GM23338 (cell line): ENCODE measurements at places on chromosomes 3 and 15. TPM values are rescaled to one million over a fixed set of nuclear protein-coding genes. Genes with fewer than 3 reads are reported as not detected.

DNA sequence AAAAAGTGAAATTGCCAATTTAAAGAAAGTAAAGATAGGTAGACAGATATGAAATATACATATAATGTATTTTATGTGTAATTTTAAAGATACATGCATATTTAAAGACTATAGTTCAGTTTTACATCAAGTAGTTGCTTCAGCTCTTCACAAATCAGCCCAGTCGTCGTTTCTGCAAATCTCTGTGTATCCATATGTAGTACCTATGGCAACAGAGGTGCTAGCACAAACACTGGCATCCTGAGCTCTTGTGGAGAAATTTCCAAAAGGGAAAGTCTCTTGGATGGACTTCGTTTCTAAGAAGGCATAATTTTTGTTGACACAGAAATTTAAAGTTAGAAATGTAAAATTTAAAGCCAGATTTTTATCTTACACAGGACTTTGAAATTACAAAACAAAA is 1284.7 kb downstream of the ROBO1 start:
- H3K4me3 ChIP-seq, result no peak overlapping the region
- DNase-seq, result peak; percentile 29
- no peaks in the 10 kb centered on the region for H3K36me3 ChIP-seq
- H3K4me1 ChIP-seq, result peaks cover 4% of the 10 kb centered on the region; the same call in 1 of the 2 replicates
- no peak overlapping the region for H3K27ac ChIP-seq

DNA sequence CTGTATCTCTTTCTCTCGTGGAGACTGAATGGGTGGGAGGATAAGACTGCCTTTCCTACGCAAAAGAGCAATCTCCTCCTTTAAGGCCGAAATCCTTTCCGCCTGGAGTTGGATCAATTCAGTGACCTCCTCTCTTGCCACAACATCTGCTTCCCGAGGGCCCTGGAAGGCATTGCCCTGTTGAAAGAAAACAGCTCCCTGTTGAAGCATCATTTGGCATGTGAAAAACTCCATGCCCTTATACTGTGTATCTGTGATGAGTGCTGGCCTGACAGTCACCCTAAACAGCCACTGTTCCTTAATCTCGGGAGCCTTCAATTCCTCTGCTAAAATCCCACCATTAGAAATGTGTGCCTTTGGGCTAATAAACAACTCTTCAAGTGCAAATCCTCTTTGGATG is 80.2 kb downstream of the BOC start:
- no peak overlapping the region for H3K27ac ChIP-seq
- no peaks in the 10 kb centered on the region for H3K36me3 ChIP-seq
- DNase-seq, result no peak
- H3K27me3 ChIP-seq, result no peaks in the 10 kb centered on the region

DNA sequence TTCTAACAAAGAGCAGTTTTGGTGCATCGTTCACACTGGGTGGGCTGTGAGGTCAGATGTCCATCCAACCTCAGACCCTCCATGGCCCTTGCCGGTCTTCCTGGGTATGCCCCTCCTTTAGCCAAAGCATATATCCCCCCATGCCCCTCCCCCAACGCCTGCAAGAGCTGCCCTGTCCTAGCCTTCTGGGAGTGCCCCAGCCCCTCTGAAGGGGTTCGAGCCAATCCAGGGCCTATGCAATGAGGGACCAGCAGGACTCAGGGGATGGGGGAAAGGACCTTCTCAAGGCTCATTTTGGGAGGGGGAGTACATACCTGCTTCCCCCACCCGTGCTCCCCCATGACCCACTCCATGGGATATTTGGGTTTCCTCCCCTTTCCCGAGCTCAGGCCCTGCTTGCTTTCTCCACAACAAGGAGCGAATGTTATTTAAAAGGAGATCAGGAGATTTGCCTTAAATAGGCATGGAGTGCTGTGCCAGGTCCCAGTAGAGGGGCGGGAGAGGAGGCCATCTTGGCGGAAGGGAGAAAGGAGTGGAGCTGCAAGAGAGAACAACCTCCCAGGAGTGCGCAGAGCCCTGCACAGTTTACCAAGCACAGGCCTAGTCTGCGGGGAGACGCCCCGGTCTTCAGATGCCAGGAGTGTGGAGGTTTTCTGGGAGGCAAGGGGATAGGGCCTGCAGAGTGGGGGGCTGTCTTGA is 18.2 kb downstream of the PIF1 start:
- H3K36me3 ChIP-seq, result no peaks in the 10 kb centered on the region
- H3K4me3 ChIP-seq, result peak overlapping the region; percentile 41
- H3K27ac ChIP-seq, result peak overlapping the region; percentile 100
- DNase-seq, result peak; percentile 81

The CCRL2 gene
- not detected in 2 replicates for total RNA-seq

The MITF gene
- total RNA-seq, result 1.9 and 4.2 TPM in 2 replicates

DNA sequence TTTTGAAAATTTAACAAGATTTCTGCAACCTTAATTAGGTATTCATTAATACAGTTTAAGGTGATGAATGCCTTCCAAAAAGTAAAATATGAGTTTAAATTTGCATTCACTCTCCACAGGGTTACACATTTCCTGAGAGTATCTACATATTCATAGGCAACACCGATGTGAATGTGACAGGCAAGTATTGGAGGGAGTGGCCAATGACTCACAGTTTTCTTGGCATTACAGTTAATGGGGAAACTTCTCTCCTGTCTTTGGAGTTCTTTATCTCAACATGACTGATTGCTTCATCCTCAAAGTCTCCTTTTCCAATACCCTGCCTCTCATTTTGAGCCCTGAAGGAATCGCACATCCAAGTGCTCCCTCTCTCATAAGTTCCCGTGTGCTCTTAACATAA is 181.9 kb upstream of the CHL1 start:
- H3K27ac ChIP-seq, result no peak overlapping the region
- H3K4me1 ChIP-seq, result no peaks in the 10 kb centered on the region
- DNase-seq, result no peak
- no peaks in the 10 kb centered on the region for H3K27me3 ChIP-seq
- no peaks in the 10 kb centered on the region for H3K36me3 ChIP-seq
- H3K4me3 ChIP-seq, result no peak overlapping the region

GRCh38 chr3:184814214-184814613 is 2.2 kb downstream of the VPS8 start:
- no peaks in the 10 kb centered on the region for H3K27me3 ChIP-seq
- H3K4me1 ChIP-seq, result peaks cover 6% of the 10 kb centered on the region; the same call in 1 of the 2 replicates
- H3K4me3 ChIP-seq, result no peak overlapping the region
- H3K27ac ChIP-seq, result no peak overlapping the region
- DNase-seq, result no peak

The ANXA2 gene
- total RNA-seq, result 202 and 203 TPM in 2 replicates

GRCh38 chr15:42338500-42338899 is 20.8 kb upstream of the CAPN3 start:
- no peak overlapping the region for H3K27ac ChIP-seq
- no peak overlapping the region for H3K4me3 ChIP-seq
- H3K4me1 ChIP-seq, result no peaks in the 10 kb centered on the region
- 0 out of 2 replicates have a peak, but pooled peaks cover 3% of the 10 kb centered on the region for H3K36me3 ChIP-seq
- no peak for DNase-seq

DNA sequence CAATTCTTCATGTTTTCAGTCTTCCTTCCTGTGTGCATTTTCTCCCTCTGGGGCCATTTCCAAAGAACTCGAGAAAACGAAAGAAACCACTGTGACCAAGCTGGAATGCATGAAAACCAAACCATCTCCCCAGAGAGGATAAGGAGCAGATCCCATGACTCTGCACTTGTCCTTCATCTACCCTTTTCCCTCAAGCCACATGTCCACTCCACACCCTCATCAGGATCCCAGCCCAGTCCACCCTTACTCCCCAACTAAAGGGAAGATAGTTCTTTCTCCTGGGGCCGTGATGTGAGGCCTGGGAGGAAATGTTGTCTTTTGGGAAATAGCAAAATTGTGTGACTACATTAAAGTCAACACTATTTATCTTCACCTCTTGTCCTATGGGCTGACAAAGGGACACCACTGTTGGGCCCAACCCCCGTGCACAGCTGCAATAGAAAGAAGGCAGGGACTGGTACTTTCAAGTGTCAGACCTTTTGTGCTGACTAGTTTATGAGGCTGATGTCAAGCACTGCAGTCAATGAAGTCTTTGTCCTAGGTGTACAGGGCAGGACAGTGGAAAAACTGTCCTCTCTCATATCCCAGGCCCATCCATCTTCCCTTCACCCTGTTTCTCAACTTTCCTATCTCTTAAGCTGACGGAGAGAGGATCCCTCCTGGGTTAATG is 487.1 kb upstream of the NR2F2 start:
- H3K4me1 ChIP-seq, result peaks cover 9% of the 10 kb centered on the region; the same call in 1 of the 2 replicates
- DNase-seq, result no peak
- no peaks in the 10 kb centered on the region for H3K36me3 ChIP-seq
- no peaks in the 10 kb centered on the region for H3K27me3 ChIP-seq
- H3K4me3 ChIP-seq, result no peak overlapping the region

The CCR8 gene
- total RNA-seq, result not detected in 2 replicates

DNA sequence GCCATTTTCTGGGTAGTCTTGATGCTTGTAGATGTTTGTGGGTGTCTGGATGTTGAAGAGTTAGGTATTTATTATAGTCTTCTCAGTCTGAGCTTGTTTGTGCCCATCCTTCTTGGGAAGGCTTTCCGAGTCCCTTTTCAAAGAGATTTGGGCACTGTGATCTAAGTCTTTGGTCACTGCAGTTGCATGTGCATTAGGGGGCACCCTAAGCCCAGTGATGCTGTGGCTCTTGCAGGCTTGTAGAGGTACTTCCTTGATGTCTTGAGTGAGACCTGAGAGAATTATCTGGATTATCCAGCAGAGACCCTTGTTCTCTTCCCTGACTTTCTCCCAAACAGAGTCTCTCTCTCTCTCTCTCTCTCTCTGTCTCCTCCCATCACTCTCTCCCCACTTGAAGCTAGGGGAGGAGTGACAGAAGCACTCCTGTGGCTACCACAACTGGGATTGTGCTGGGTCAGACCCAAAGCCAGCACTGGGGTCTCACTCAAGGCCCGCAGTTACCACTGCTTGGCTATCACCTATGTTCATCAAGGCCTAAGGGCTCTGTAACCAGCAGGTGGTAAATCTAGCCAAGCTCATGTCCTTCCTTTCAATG is 68.5 kb downstream of the TMCO5A start:
- H3K4me3 ChIP-seq, result no peak overlapping the region
- no peaks in the 10 kb centered on the region for H3K36me3 ChIP-seq
- H3K27ac ChIP-seq, result no peak overlapping the region
- peak; percentile 83 for DNase-seq
- no peaks in the 10 kb centered on the region for H3K4me1 ChIP-seq
- H3K27me3 ChIP-seq, result no peaks in the 10 kb centered on the region

- H3K4me1 ChIP-seq, result 0 out of 2 replicates have a peak, but pooled peaks cover 8% of the 10 kb centered on the region
- H3K36me3 ChIP-seq, result no peaks in the 10 kb centered on the region
- H3K4me3 ChIP-seq, result no peak overlapping the region
- H3K27ac ChIP-seq, result no peak overlapping the region
- no peak for DNase-seq
- H3K27me3 ChIP-seq, result no peaks in the 10 kb centered on the region
Measured at GRCh38 chr3:21672303-21672702, 78.7 kb downstream of the ZNF385D start.

The SYNM gene
- 2.9 and 3.5 TPM in 2 replicates for total RNA-seq

DNA sequence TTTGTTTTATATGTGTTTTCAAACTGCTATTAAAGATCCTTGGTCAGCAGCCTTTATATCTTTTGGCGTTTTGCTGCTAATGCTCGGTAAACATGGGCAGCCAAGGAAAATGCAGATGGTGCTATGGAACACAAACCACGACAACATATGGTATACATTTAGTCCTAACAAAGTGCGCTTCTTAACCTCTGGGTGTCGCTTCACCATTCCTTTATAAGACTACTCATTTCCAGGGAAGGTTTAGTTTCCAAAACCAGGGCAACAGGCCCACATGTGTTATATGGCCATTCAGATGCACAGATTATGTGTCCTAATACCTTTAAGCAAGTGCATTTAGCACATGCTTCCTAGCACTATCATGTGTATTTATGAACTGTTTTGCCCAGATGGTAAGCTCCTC is 14.7 kb downstream of the SHOX2 start:
- H3K36me3 ChIP-seq, result no peaks in the 10 kb centered on the region
- peak; percentile 63 for DNase-seq
- H3K4me1 ChIP-seq, result peaks cover 23% of the 10 kb centered on the region
- peaks cover 49% of the 10 kb centered on the region for H3K27me3 ChIP-seq
- no peak overlapping the region for H3K4me3 ChIP-seq
- no peak overlapping the region for H3K27ac ChIP-seq

- no peak within 1 kb of the TSS for H3K27ac ChIP-seq
- H3K4me3 ChIP-seq, result no peak within 1 kb of the TSS
- H3K27me3 ChIP-seq, result no peaks in the 10 kb centered on the region
- H3K36me3 ChIP-seq, result no peaks in the 10 kb centered on the region
- H3K4me1 ChIP-seq, result peaks cover 3% of the 10 kb centered on the region; the same call in 1 of the 2 replicates
Measured at GRCh38 chr3:39192490-39193092, at the start of gene XIRP1. Gene XIRP1, minus strand, starts transcription at chr3:39192595. Its CDS starts 3,150 bp downstream, at chr3:39189445.

- DNase-seq, result peak; percentile 74
- H3K4me1 ChIP-seq, result no peaks in the 10 kb centered on the region
- peaks cover 32% of the 10 kb centered on the region for H3K36me3 ChIP-seq
- H3K4me3 ChIP-seq, result no peak overlapping the region
- no peaks in the 10 kb centered on the region for H3K27me3 ChIP-seq
Measured at GRCh38 chr3:139353920-139354556, 10.2 kb downstream of the MRPS22 start.

GRCh38 chr3:36403661-36404060 is 23.4 kb downstream of the STAC start:
- no peak overlapping the region for H3K27ac ChIP-seq
- no peaks in the 10 kb centered on the region for H3K27me3 ChIP-seq
- no peaks in the 10 kb centered on the region for H3K4me1 ChIP-seq
- no peaks in the 10 kb centered on the region for H3K36me3 ChIP-seq
- no peak for DNase-seq
- H3K4me3 ChIP-seq, result no peak overlapping the region

GRCh38 chr15:60584355-60584998 is 105.5 kb upstream of the ICE2 start:
- no peak overlapping the region for H3K27ac ChIP-seq
- H3K36me3 ChIP-seq, result no peaks in the 10 kb centered on the region
- no peak for DNase-seq
- H3K4me3 ChIP-seq, result no peak overlapping the region
- H3K27me3 ChIP-seq, result peaks cover 13% of the 10 kb centered on the region

DNA sequence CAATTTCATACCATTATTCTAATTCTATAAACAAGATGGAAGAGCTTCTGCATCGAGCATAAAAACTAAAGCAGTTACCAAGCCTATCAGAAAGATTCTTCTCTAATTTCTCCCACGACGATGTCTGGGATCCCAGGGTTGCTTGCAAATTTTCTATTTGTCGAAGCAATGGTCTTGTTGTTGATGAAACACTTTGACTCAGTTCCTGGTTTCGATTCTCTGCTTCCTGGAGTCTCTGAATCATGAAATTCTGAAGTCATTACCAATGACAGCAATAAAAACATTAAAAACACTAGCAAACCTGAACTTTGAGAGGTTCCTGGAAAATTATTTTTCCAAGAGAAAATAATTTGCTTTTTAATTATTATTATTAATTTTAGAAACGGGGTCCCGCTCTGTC is 18.7 kb downstream of the TMF1 start:
- DNase-seq, result no peak
- H3K27ac ChIP-seq, result no peak overlapping the region
- no peaks in the 10 kb centered on the region for H3K27me3 ChIP-seq
- no peak overlapping the region for H3K4me3 ChIP-seq
- H3K36me3 ChIP-seq, result peaks cover 25% of the 10 kb centered on the region

GRCh38 chr3:147513785-147514184 is 104.6 kb downstream of the ZIC1 start:
- no peaks in the 10 kb centered on the region for H3K36me3 ChIP-seq
- no peak overlapping the region for H3K4me3 ChIP-seq
- no peaks in the 10 kb centered on the region for H3K27me3 ChIP-seq
- DNase-seq, result peak; percentile 70
- no peak overlapping the region for H3K27ac ChIP-seq
- H3K4me1 ChIP-seq, result no peaks in the 10 kb centered on the region; the same call in 1 of the 2 replicates

The RAD51 gene
- 19.4 and 20.3 TPM in 2 replicates for total RNA-seq
